ENCODE measurements at places on chromosomes 6 and 20.

- no peak for DNase-seq
These were observed 113.1 kb downstream of the MTHFD1L start for GRCh38 chr6:150978624-150979023.

- DNase-seq, result no peak
These were observed 168.6 kb upstream of the CDH4 start for GRCh38 chr20:61083431-61083830.

DNA sequence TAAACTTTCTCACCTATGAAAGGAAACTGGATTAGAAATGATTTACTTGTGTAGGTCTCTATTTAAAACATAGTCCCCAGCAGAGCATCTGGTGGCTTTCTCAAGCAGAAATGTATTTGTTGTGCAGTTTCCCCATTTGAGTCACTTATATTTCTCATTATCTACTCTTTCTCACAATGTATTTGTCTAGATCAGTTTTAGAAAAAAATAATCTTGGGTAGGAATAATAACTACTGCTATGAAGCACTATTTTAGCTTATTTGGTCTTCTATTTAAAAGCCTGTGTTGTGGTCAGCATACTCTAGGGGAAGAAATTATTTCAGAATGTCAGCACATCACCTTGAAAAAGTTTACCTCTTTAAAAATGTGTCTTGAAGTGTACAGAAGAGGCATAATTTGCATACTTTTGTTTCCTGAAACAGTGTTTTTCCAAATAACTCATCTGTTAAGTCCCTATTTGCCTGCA, 60.9 kb upstream of the PRL start:
- no peak for DNase-seq

DNA sequence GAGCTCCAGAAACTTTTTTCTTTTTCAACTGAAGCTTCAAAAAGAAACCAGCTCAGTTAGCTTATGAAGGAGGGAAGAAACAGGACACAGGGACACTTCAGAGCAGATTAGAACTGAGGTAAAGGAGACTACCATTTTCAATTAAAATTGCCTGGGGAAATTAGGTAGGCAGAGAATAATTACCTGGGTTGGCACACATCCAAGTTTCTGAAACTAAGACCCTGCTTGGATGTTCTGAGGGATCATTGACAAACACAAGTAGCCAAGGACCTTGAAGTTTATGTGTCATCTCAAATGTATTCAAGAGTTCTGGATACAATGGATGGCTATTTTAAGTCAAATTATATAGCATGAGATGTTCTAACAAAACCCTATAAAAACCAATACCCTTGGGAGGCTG, 137.6 kb downstream of the PLCB4 start:
- DNase-seq, result no peak

DNA sequence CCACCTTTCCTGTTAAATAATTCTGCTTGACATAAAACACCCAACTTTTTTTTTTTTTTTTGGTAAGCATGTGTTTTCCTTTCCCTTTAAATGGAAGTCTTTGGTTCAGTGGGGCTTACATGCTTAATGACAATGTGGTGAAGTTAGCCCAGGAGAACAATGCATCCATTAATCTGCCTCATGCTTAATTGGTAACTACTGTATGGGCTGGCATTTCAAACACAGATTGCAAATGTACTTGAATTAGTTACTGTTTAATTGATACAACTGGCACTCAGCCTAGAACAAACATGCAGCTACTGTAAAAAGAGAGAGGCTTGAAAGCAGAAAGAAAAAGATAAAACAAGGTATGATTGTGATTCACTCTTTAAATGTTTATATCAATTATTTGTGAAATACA, 483.6 kb upstream of the NOX3 start:
- no peak for DNase-seq

GRCh38 chr6:52482903-52483670, 62.9 kb downstream of the EFHC1 start:
- no peak for DNase-seq

GRCh38 chr20:22471156-22471836, 113.1 kb downstream of the FOXA2 start:
- DNase-seq, result no peak

- DNase-seq, result no peak
These were observed 20.7 kb downstream of the FOXO3 start for GRCh38 chr6:108581237-108581931.

- DNase-seq, result no peak
These were observed 15.3 kb upstream of the LPA start for GRCh38 chr6:160679402-160679769.

DNA sequence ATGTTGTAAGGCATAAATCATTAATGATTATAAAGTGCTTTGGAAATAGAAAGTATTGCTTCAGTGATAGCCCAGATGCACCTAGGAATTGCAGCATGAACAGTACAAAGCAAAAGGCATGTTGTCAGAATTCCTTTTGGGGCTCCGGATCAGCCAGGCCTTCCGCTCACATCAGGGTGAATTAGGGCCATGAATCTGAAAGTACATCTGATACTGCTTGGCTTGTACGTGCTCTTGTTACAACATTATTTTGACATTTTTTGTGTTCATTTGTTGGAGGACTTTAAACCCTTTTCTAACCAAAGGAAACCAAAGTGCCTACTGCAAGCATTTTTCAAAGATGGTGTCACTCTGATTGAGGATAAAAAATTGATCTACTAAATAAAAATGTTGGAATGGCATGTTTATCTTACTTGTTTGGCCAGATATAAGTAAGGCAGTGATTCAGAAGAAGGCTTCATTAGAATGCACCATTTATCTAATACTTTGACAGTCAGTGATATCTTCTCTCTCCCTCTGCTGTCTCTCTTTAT, 1005.6 kb upstream of the FLRT3 start:
- DNase-seq, result no peak

DNA sequence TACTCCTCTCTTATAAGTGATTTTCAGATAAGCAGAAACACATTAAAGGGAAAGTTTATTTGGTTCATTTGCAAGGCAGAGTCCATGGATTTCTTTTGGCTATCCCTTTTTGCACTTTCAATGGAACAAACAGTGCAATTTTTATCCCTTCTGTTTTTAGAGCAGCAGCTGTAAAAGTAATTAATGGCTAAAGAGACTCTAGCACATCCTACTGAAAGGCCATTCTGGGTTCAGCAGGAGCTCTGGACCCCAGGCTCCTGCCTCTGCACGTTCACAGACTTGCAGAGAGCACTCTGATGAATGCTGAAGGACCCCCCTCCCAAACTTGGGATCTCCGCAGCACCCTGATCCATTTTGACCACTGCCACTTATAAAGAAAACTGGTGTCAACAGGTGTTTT, 40.3 kb upstream of the PDE7B start:
- no peak for DNase-seq

- DNase-seq, result no peak
These were observed 24.8 kb upstream of the DYNLRB1 start for GRCh38 chr20:34491226-34491931.

DNA sequence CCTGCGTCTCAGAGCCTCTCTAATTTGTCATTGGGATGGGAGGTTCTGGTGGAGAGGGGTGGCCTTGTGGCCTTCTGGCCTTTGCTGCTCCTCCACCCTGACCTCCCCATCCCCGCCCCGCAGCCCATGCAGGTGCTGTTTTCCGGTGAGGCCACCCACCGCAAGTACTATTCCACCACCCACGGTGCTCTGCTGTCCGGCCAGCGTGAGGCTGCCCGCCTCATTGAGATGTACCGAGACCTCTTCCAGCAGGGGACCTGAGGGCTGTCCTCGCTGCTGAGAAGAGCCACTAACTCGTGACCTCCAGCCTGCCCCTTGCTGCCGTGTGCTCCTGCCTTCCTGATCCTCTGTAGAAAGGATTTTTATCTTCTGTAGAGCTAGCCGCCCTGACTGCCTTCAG, 171.8 kb upstream of the RNF24 start:
- DNase-seq, result no peak

DNA sequence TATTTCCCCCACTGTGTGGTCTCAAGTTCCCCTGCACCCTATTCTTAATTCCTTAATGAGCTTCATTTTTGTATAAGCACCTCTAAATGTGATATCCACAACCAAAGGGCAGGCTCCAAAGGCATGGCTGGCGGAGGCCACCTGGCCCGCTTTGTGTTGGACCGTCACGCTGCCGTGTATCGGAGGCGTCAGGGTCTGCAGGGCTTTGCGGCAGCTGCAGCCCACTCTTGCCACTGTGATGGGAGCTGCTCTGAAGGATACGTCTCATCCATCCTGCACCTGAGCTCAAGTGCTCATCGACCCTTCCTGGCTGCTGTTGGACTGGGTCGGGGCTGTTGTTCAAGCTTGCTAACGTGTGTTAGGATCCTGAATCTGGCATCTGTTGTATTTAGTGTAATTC, 177.6 kb downstream of the ARID1B start:
- no peak for DNase-seq

DNA sequence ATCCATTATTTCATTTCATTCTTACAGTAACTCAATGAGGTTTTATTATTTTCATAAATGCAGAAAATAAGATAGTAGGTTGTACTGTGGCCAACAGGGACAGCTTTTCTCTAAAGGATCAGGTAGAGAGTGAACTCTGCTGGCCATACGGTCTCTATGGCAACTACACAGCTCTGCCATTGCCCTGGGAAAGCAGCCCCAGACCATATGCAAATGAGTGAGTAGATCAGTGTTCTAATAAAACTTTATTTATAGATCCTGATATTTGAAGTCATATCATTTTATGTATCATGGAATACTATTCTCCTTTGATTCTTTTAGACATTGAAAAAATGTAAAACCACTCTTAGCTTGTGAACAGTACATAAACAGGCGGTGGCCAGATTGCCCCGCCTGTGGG, 192.5 kb upstream of the RREB1 start:
- DNase-seq, result no peak

GRCh38 chr20:55472704-55473103, 532.6 kb downstream of the CBLN4 start:
- no peak for DNase-seq

GRCh38 chr20:23366384-23366783, 4.4 kb downstream of the GZF1 start:
- no peak for DNase-seq

GRCh38 chr6:167550941-167551627, 226.2 kb downstream of the TTLL2 start:
- DNase-seq, result no peak

DNA sequence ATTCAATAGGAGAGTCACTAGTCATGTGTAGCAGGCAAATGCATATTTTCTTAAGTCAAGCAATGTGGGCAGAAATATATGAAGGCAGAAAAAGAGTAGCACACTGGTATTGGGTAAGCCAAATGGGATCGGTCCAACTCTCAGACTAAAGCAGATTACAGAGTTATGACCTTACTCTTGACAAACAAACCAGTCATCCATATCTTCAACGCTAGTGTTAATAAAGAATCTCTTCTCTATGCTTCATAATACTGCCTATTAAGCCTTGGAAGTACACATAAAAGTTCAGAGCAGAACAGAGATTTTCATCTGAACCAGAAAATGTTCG, 320.2 kb upstream of the JARID2 start:
- no peak for DNase-seq

DNA sequence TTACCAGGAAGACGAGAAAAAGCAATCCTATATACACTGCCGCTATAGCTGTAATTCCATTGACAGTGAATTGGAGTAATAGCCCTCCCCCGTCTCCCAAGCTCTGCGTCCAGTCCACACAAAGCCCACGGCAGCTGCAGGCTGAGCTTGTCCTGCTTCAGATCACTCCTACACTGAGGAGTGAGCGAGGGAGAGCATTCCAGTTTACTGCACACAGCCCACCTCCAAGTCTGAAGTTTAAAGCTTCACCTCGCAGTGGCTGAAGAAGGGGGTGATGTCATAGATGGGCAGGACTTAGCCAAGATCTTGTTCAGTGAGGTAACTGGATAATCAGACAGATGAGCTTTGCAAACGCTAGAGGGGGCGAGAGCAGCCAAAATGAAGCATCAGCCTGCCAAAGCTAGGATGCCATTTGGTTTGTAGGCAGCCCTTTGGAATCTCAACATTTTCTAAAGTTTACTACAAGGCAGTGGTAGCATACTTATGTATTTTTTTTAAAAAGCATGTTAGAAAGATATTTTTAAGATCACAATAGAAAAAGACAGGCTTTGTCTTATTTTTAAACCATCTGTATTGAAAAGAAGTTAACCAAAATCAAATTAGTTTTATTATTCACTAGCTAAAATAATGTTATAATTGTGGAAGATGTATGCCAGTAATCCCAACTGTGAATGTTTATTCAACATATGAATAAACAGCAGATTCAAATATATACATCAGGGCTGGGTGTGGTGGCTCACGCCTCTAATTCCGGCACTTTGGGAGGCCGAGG, at the start of gene FLRT3:
Gene FLRT3 (minus strand): TSS at position 213 of the 772 bp plus-strand sequence. CDS start 10,106 bp downstream, outside the sequence.
- DNase-seq, result no peak

- no peak for DNase-seq
These were observed 122.5 kb downstream of the COL9A1 start for GRCh38 chr6:70180183-70180900.

DNA sequence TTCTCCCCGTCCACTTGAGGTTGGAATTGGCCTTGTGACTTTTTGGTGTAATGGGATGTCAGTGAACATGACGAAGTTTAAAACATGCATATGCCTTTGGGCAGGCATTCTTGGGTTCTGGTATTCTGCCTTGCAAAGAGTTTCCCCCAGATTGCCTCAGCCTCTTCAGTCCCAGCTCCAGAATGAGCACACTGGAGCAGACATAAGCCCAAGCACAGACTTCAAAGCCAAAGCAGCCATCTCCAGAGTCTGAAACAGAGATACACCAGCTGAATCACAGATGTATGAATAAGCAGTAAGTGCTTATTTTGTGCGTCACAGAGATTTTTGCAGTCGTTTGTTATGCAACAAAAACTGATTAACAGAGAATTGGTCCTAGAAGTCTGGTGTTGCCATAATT, 546.0 kb downstream of the FRK start:
- DNase-seq, result no peak

DNA sequence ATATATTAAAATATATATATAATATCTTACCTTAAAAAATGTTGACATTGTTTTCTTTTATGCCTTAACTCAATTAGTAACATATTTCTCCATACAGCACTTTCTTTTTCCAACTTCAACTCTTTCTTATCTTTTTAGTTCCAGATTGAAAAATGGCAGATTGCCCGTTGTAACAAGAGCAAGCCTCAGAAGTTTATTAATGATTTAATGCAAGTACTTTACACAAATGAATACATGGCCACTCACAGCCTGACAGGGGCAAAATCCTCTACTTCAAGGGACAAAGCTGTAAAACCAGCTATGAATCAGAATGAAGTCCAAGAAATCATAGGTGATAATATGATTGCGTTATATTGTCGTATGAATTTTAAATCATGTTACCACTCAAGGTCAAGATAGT, 29.4 kb upstream of the KIAA1586 start:
- DNase-seq, result no peak

GRCh38 chr6:150881911-150882481, 16.5 kb downstream of the MTHFD1L start:
- no peak for DNase-seq

DNA sequence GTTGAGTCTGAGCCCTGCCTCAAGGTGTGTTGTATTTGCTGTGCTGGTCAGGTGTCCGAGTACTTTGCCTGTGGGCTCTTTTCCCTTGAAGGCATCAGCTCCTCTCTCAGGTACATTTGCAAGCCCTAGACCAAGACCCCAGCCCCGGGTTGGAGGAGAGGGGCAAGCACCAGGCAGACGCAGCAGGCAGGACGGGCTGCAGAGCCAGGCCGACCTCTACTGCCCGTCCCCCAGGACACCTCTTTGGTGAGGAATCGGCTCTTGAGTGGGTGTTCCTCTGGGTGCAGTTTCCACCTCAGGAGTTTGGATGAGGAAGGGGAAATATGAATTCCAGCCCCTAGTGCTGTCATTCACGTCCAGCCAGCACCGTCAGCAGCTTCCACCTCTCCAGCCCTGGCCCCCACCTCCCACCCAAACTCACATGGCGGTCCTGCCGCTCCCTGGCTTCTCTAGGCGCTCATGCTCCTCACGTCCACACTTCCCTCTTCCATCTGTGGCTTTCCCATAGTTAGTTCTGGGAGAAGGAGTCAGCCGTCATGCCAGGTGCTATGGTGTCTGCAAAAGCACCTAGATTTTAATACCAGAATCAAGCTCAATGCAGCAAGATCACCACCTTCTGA, 183.9 kb downstream of the DLL1 start:
- DNase-seq, result no peak
